ENCODE measurements at places on chromosomes 5 and 9. TPM values are rescaled to one million over a fixed set of nuclear protein-coding genes. Genes with fewer than 3 reads are reported as not detected.

DNA sequence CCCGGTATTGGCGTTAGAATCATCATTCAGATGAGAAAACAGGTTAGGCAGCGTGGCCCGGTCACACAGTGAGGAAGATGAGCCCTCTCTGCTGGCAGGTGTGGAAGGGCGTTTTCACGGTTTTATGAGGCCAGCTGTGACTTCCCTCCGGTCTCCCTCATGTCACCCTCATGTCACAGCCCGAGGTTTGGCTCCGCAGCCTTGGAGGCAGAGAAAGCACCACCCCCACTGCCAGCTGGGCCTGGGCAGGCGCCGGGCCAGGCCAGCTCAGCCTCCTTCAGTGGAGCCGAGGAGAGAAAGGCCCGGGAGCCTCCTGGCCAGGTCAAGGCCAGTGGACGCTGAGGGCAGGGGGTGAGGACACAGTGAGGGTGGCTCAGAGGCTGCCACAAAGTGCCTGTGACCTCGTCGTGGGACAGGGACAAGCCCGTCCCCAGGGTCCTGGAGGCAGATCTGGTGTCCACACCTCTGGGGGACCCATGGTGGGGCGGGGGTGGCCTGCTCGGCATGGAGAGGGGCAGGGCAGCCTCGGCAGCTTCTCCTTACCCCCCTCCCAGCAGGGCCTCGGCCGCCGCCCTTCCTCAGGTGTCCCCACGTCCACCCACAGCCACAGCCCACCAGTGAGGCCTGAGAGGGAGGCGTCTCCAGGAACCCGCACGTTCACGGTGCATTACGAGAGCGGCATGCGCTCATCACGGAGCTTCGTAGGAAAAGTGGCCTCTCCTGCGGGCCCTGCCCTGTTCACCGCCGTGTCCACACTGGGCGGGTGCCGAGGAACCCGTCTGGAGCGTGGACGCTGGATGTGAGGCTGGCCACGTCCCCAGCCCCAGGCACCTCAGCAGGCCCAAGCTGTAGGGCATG, 32.2 kb downstream of the EXD3 start:
- no peak for DNase-seq

DNA sequence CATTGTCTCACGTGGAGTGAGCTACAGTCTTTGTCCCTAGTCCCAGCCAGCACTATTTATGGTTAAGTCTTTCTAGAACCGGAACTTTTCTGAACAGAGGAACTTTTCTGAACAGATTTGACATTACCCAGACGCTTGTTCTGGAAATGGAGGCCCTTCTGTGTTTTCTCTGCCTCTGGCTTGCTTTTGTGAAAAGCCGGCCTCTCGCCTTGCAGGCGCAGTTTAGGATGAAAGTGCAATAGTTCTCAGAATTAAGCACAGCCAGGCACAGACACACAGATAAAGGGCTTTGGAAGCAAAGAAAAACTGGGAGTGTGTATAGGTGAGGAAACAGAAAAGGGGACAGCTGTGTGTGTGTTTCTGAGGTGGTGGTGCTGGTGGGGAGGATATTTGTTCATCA, 5.9 kb downstream of the GDNF start:
- DNase-seq, result no peak

DNA sequence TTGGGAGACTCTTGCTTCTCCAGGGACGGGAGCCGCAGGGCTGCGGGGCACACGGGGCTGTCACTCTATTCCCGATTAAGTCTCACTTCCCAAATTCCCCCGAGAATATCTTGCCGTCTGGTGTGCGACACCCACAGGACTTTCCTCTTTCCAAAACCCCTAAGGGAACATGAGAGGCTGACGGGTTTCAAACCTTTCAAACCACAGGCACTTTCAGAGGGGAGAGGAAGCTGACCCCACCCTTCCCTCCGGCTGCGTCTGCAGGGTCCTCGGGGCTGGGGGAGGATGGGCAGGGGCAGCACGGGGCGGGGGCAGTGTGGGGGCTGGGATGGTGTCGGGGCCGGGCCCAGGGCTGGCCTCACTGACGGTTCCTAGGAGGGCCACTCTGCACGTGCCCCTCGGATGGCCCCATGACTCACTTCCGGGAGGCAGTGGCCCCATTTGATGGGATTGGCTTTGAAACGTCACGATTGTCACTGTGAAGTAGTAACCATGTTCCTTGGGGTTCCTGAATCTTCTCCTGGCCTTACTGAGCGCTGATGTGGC, 38.2 kb downstream of the SLC9A3 start:
- DNase-seq, result no peak

DNA sequence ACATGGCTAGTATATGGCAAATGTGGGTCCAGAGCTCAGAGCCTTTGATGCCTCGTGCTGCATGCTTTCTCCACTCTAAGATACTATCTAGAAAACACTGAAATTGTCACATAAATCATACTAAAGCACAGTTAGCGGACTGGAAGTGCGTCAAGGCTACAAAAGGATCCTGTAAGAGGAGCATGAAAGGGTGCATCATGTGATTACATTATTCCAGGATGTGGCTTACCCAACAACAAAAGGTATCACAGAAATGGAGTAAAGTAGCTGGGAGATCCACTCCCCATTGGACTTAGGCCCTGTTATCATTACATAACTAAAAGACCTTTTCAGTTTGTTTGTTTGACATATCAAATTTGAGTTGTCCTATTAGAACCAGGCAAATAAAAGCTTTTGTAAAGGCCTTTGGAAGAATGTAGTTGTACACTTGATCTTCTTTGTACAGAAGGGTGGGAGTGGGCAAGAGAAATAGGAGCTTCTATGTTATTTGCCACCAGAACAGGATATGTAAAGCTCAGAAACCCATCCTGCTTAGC, 6.9 kb downstream of the SLC31A1 start:
- DNase-seq, result no peak

DNA sequence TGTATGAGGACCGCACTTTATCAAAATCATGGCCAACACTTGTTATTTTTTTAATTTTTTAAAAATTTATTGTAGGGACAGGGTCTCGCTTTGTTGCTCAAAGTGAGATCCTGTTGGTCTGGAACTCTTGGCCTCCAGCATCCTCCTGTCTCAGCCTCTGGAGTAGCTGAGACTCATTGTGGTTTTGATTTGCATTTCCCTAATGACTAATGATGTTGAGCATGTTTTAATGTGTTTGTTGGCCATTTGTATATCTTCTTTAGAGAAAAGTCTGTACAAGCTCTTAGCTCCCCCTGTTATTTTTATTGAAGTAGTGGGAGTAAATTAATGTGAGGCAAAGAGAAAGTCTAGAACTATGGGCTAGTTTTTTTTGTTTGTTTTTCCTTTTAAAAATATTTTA, 1.6 kb upstream of the RPS6 start:
- peak; percentile 22 for DNase-seq

GRCh38 chr9:114643001-114643400, 14.6 kb downstream of the TEX53 start:
- no peak for DNase-seq

GRCh38 chr9:133935328-133936005, 56.7 kb downstream of the VAV2 start:
- DNase-seq, result no peak

- no peak for DNase-seq
These were observed 97.4 kb downstream of the PPP2R2B start for GRCh38 chr5:146781157-146781556.

- no peak for DNase-seq
These were observed 105.2 kb downstream of the TRIM32 start for GRCh38 chr9:116792271-116792670.

- no peak for DNase-seq
These were observed 92.9 kb downstream of the SPATA31D1 start for GRCh38 chr9:82081496-82081895.

DNA sequence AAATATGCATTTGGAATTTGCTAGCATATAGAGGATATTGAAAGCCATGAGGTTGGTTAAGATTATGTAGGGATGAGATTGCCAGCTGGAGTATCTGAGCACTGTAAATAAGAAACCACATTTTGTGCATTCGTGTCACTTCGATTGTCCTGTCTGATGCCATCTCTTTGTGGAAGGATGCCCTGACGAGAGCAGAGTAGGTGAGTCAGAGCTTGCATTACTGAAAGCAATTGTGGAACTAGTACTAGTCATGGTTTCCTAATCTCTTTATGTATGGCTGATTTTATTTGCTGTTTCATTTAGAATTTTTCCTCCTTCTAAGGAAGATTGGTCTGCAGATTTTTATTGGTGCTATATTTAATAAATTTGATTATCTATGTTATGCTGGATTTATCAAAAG, 14.5 kb upstream of the TAS2R1 start:
- DNase-seq, result peak; percentile 35

- DNase-seq, result no peak
These were observed 23.7 kb upstream of the STARD4 start for GRCh38 chr5:111535879-111536549.

GRCh38 chr9:37026931-37027581, 7.0 kb downstream of the PAX5 start:
- DNase-seq, result no peak

- DNase-seq, result no peak
These were observed 12.6 kb downstream of the AUH start for GRCh38 chr9:91349115-91349555.

GRCh38 chr5:167050568-167051401, 1240.7 kb upstream of the WWC1 start:
- DNase-seq, result no peak

DNA sequence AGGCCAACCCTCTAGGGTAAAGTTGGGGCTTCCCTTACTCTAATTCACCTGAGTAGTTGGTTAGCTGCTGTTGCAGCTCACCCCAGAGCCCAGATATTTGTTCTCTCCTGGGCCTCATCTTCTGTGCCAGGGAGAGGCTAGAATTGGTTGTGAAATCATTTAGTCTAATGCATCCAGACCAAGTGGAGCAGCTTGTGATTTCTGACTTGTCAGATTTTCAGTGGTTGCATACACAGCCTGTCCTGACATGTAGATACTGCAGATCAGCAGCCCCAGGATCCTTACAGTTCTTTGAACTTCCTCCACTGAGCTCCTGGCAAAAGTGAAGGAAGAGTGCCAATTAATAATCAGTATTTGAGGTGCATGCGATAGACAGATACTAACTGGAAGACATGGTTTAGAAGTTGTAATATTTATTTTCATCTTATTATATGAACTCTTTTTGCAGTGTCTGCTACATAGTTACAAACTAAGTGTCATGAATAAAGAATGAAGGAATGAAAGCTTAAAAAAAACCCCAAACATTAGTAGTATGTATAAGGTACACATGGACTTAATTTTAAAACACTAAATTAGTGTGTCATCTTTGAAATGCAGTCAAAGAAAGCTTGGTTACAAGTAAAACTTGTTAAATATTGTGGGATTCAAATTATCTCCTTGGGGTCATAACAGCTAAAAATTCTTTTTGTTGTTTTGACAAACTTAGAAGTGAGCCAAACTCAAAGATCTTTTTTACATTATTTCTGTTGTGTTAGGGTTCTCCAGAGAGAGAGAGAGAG, 128.5 kb downstream of the VPS13A start:
- peak; percentile 91 for DNase-seq

- peak; percentile 67 for DNase-seq
These were observed 54.4 kb downstream of the CCDC192 start for GRCh38 chr5:127757576-127757975.

- DNase-seq, result peak; percentile 68
These were observed 71.5 kb downstream of the ELAVL2 start for GRCh38 chr9:23754551-23754950.

GRCh38 chr5:65073250-65073661, 304.5 kb downstream of the CWC27 start:
- DNase-seq, result no peak

DNA sequence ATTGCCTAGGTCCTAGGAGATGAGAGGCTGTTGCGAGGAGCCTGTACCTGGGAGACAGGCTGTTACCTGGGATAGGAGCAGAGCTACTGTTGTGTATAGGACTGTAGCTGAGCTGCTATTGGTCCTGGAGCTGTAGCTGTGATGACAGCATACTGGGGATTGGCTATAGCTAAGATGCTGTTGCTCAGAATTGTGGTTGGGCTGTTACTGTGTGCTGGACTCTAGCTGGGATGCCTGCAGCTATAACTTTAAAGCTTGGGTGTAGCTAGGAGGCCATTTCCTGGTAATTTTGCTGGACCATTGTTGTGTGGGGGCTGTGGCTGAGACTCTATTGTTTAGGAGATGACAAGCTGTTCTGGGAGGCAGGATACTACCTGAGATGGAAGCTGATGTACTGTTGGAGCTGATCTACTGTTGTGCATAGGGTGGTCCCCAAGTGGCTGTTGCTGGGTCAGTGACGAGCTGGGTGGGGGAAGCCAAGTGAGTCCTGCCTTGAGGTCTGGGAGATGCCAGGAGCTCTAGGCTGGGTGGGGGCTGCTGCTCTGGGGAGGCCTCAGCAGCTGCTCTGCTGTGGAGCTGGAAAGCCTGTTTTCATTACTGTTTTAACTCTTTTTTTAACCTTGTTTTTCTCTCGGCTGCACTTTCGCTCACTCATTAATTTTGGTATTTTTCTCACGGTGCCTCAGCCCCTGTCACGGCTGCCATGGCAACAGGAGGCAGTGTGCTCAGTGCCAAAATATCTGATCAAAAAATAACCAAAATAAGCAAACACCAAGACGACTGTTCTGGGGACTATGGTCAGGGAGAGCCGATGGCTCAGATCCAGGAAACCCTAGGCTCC, 3.0 kb upstream of the PCDH1 start:
- peak; percentile 33 for DNase-seq

- no peak for DNase-seq
These were observed 2.9 kb upstream of the SCAI start for GRCh38 chr9:125146247-125146646.

Gene SLC34A3
- not detected for total RNA-seq

Gene EIF4E1B
- total RNA-seq, result not detected

Gene SLC6A7
- not detected for total RNA-seq

Gene FREM1
- total RNA-seq, result not detected

Gene PRUNE2
- total RNA-seq, result under 0.01 TPM

Gene LRRC14B
- total RNA-seq, result not detected

Gene CDK5RAP2
- total RNA-seq, result 16.8 TPM

Gene ADAMTS12
- total RNA-seq, result not detected

Gene ADAMTS19
- total RNA-seq, result under 0.01 TPM

Gene FABP6
- not detected for total RNA-seq

Gene FAT2
- 34.2 TPM for total RNA-seq

Gene CMYA5
- total RNA-seq, result 0.77 TPM

Gene PHF24
- total RNA-seq, result 0.26 TPM

Gene PIP5KL1
- 2.1 TPM for total RNA-seq

Gene GOLGA1
- total RNA-seq, result 9.7 TPM

Gene ALDH1A1
- 5.0 TPM for total RNA-seq

Measured in bronchial epithelial cell (primary cell).